ENCODE measurements at places on chromosomes 7 and 10.

- DNase-seq = no peak
Measured at GRCh38 chr7:44549457-44549856, 8.3 kb upstream of the NPC1L1 start.

DNA sequence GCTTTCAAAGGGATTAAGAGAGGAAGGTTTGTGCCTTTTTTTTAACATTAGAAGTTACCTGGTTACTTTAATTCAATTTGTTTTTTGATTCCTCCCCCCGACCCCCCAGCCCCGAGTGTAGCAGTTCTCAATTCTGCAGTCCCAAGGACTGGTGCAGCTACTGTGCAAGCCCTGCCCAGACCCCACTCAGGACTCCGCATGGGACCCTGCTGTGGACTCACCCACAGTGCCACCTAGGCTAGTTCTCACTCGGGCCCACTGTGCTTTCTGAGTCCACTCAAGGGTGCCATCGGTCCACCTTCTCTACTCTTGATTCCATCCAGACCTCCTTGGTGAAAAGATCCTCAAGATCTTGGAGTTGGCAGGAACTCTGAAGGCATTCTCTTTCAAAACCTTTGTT, 77.4 kb downstream of the VOPP1 start:
- DNase-seq = no peak

GRCh38 chr7:119963654-119964053, 309.3 kb upstream of the KCND2 start:
- no peak for DNase-seq

GRCh38 chr10:17227367-17228090, 512 bp upstream of the VIM start:
- DNase-seq = no peak
